ENCODE measurements at places on chromosomes 7 and 10.

- DNase-seq = peak; percentile 63
These were observed 72.6 kb downstream of the OSBPL3 start for GRCh38 chr7:24907311-24907886.

- no peak for DNase-seq
These were observed 46.1 kb downstream of the PTPRN2 start for GRCh38 chr7:158541346-158542010.

DNA sequence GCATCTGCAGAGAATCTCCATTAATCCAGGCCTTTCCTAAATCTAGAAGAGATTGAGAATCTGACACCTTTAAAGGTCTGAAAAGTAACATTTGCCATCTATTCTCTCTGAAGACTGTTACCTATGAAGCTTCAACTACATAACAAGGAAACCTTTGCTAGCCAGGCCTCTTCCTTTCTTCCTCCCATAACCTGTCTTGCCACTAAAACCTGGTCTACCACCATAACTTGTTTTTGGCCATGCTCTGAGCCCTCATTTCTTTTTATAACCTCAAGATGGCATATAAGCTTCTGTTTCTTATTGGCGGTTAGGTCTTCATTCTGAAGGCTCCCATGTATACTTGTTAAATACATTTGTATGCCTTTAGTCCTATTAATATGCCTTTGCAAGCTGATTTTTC, 348.4 kb upstream of the MEOX2 start:
- no peak for DNase-seq

- no peak for DNase-seq
These were observed 80.4 kb downstream of the TES start for GRCh38 chr7:116290740-116291139.

DNA sequence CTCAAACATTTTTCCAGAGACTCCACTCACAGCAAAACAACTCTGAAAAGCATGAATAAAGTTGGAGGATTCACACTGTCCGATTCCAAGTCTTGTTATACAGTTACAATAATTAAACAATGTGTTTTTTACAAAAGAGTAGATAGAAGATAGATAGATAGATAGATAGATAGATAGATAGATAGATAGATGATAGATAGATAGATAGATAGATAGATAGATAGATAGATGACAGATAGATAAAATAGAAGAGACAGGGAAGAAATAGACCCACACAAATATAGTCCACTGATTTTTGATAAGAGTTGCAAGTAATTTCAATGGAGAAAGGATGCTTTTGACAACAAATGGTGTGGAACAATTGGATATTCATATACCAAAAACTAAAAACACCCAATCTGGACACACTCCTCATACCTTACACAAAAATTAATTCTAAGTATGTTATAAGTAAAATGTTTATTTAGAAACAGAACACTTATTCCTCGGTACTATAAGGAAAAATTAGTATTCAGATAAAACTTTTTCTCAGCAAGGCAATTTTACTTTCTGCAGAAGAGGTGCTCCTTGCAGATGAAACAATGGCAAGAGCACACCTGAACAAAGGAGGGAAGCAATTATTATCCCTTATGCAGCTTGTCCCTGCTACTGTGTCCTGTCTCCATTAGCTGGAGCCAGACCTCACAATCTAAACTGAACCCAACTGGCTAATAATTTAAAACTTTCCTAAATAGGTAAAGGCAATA, 5.7 kb upstream of the TAS2R39 start:
- DNase-seq = no peak

- DNase-seq = no peak
These were observed 21.8 kb downstream of the DHX32 start for GRCh38 chr10:125859128-125859817.

GRCh38 chr7:28067171-28067570, 113.4 kb downstream of the JAZF1 start:
- DNase-seq = no peak

DNA sequence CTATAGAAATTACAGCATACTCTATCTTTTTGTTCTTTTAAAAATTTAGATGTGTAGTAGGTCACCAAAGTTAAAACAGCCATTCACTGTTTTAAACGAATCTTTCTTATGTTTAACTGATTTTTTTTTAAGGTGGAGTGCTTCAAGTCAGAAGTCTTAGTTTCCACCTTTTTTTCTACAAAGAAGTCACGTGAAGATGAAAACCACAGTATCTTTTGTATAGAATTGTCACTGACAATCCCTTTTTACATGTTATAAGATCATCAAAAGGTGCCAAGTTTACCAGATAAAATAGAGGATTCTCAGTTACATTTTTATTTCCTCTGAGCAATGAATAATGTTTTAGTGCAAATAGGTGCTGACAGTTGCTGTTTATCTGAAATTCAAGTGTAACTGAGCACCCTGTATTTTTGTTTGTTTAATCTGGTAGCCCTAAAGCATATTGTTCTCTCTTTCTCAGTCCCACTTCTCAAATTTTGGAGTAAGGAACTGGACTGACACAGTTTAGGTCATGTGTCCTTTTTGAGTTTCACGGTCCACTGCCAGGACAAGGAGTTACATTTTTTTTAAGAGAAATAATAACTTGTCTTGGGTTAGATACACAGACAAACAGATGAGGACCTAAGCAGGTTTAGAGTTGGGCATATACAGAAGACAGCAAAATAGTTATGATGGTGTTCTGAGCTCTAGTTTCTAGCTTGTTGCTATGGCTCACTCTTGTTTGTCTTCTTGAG, 233.2 kb upstream of the MBL2 start:
- no peak for DNase-seq

GRCh38 chr10:126459878-126460481, 71.7 kb upstream of the ADAM12 start:
- peak; percentile 88 for DNase-seq

DNA sequence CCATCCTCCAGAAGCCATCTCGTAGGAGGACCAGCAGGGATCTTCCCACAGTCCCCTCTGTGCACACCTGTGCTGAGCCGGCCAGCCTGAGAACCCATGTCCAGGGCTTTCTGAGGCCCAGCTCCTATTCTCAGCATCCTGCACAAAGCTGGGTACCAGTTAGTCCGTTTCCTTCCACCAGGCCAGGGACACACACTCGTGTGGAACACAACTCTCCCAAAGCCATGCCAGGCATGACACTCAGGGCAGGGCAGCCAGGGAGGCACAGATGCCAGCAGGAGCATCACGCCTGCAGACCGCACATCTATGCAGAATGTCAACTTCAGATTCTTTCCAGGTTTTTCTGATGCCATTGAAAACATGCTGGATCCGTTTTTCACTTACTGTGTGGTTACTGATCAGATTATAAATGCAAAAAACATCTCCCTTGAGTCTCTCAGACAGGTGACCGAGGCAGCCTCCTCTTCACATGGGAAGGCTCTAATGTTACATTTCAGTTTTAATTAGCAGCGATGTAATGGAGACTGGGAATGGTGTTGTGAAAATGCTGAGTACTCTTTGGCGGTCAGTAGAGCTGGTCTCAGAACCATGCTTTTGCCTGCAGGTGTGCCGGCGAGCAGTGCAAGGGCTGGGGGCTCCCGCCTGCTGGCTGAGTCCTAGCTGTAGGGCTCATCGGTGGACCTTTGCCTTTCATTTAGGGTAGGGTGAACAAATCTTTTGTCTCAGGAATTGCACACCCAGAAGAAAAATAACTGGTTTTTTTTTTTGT, 3.3 kb upstream of the SUN1 start:
- DNase-seq = no peak

DNA sequence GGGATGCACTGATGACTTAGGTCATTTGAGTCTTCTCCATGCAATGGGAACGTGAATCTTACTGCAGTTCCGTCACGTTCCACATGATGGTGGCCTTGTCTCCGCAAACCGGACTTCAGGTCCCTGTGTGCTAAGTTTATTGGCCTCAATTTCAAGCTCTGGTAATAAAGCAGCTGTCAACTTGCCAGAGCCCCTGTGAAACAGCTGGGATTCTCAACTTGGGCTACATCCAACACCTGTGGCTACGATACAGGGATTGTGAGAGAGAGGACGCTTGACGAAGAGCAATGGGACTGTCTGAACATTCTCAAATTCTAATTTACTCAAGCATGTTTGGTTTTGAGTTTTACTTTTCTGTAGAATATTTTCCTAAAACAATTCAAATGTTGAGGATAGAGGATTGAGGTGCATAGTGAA, 174.2 kb downstream of the PTN start:
- peak; percentile 54 for DNase-seq

GRCh38 chr10:90417029-90417428, 440.8 kb downstream of the HTR7 start:
- no peak for DNase-seq

- DNase-seq = no peak
These were observed 208.2 kb downstream of the SNX13 start for GRCh38 chr7:17732083-17732482.

DNA sequence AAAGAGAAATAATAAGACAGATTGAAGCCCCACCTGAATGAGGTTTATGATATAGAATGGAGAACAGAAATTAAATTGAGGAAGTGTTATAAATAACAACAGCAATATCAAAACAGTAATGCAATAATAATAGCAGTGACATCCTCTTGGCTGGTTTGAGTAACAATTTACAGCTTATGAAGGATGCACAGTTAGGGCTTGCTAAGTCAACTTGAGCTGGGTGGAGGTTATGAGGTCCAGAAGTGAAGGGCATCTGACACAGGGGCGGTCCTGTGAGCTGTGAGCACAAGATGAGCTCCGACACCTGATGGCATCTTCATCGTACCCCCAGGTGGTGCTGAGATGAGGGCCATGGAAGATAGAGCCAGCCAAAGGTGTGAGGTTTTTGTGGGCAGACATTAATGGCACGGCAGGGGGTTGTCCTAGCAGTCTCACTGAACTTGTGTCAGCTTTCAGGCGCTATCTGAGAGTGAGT, 30.5 kb downstream of the ARHGAP22 start:
- DNase-seq = no peak

DNA sequence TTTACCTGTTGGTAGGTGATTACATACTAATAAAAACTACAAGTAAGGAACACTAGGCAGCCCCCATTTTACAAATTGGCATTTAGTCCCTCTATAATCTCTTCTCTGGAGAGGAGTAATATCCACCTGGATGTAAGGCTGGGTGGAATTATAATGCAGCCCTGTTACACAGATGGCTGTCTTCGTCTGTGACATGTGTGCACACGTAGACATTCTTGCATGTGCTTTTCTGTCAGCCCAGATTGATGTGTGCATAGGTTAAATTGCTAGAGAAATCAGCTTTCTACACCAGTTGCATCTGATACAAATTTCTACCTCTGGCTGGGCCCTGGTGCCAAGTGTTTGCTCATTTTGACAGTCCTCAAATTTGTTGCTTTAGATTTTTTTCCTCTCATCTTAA, 715.9 kb downstream of the AUTS2 start:
- DNase-seq = no peak

DNA sequence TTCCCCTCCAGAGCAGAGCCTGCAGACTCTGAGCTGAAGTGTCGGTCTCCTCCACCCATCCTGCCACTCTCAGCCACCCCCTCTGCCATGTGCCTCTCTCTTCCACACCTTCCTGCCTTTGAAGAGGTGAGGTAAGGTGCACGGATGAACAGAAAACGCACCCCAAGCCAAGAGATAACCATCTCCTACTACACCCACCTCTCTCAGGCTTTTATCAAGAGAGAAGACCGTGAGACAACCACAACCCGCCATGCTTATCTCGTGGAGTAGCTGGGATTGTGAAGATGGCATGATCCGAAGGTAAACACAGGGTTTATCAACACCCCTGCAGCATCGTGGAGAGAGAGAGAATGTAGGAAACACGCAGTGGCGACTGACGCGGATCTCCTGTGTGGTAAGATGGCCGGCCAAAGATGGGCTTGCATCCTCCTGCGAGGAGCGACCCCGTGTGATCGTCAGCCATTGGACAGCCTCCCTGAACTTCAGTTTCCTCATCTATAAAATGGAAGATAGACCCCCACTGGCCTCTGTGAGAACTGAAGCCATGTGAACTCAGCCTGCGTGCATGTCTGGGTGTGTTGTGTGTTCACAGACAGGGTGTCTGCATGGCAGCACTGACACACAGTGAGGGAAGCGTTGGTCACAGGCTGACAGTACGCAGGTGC, 219.0 kb downstream of the DIP2C start:
- no peak for DNase-seq

GRCh38 chr7:38311329-38311937, 38.0 kb upstream of the TARP start:
- DNase-seq = no peak

GRCh38 chr7:15848362-15848761, 161.9 kb upstream of the MEOX2 start:
- no peak for DNase-seq

GRCh38 chr7:81299711-81300110, 380.9 kb upstream of the SEMA3C start:
- no peak for DNase-seq

DNA sequence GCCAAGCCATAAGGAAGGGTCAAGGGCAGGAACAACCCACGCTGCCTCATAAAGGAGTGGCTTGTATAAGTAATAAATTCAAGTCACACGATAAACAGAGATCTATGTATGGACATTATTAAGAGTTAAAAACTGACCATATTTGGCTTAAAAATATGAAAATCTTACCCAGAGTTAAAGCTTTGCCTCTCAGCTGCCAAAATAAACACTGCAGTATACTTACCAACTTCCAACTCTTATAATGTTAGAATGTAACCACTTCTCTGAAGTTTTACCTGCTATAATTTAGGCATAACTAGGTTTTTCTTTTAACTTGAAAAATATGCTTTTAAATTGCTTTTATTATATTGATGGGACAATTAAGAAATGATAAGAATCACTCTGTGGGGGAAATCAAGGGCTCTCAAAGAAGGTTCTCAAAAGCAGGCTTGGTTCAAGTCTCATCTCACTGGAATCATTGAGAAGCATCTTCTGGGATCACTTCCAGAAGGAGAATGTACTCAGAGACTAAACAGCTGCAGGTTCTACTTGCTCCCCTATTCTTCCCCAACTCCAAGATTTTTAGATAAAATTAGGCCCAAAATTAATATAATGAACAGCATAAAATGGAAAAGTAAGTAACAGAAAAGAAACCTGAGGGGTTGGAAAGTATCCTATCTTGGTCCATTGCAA, 16.1 kb upstream of the CAV2 start:
- no peak for DNase-seq

GRCh38 chr10:120132811-120133210, 240.3 kb downstream of the SEC23IP start:
- DNase-seq = no peak

DNA sequence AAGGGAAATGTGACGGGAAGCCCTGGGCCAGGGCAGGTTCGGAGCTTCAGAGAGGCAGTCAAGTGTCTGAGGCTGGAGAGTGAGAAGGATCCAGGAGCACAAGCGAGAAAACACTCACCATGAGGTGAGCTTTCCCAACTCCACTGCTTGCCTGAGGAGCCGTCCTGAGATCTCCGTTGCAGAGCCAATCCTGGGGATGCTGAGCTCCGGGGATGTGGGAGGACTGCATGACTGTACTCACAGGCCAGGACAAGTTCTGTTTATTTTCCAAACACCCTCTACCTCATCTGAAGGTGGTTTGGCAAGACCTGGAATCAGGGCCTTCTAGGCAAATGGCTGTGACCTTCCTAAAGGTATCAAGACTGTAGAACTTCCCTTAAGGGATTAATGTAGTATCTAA, 38.7 kb downstream of the GLI3 start:
- DNase-seq = no peak

- no peak for DNase-seq
These were observed 171.3 kb upstream of the PRKCQ start for GRCh38 chr10:6751363-6751762.

Data from Panc1 (cell line).